NCI-H82 (cell line): ENCODE measurements at places on chromosomes 7 and 10.

GRCh38 chr10:102645388-102645740 is 1.1 kb downstream of the TRIM8 start:
- peak; percentile 63 for DNase-seq

- DNase-seq: no peak
Observed at GRCh38 chr7:44486693-44487092, 3.8 kb downstream of the NUDCD3 start.

- DNase-seq: no peak
Observed at GRCh38 chr7:101924171-101924570, 106.7 kb downstream of the CUX1 start.

DNA sequence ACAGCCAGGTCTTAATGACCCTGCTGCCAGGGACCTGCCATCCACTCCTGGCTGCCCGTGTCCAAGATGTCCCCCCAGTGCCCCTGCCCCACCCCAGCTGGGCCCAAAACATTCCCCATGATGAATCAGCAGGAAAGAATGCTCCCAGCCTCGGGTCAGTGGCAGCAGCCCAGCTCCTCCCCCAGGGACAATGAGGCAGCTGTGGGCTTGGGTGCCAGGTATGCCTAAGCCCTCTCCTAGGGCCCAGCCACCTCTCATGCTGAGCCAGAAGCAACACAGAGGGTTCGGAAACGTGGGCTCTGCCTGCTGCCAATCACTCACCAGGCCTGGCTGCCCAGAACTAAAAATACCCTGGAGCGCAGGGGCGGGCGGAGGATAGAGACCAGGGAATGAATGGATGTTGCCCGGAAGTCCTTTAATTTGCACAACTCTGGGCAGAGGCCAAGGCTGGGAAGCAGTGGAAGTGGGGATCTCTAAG is 1.5 kb upstream of the LOXL4 start:
- peak; percentile 39 for DNase-seq

GRCh38 chr10:11697718-11698527 is 44.3 kb upstream of the ECHDC3 start:
- no peak for DNase-seq

- DNase-seq: no peak
Observed at GRCh38 chr10:108696792-108697477, 1226.4 kb downstream of the XPNPEP1 start.

DNA sequence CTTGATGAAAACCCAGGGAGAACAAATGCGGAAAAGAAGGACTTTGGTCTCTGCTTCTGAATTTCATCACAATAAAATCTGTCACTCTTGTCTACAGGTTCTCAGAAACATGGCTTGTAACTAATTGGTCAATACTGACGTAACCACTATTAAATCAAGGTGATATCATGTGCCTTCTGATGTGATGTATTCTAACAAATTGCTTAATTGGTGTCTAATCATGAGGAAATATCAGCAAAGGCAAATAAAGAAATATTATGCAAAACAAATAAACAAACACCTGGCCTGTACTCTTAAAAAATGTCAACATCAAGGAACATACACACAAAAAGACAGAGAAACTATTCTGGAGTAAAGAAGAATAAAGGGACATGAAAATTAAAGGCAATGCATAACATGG is 1165.0 kb downstream of the NXPH1 start:
- no peak for DNase-seq

DNA sequence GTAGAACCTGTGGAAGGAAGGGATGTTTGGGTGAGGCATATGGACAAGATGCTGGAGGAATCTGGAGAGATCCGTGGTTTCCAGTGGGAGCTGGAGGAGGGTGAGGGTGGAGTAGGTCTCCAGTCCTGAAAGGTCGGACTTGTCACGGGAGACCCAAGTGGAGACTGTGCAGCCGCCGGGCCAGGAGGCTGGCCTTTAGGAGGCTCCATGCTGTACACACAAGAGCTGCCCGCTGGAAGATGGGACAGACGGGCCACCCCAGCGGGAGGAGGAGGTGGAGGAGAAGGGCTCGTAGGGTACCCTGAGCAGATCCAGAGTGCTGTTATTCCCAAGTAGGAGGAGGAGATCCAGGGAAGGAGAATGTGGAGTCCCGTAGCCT is 106.7 kb downstream of the NKX6-2 start:
- DNase-seq: no peak

DNA sequence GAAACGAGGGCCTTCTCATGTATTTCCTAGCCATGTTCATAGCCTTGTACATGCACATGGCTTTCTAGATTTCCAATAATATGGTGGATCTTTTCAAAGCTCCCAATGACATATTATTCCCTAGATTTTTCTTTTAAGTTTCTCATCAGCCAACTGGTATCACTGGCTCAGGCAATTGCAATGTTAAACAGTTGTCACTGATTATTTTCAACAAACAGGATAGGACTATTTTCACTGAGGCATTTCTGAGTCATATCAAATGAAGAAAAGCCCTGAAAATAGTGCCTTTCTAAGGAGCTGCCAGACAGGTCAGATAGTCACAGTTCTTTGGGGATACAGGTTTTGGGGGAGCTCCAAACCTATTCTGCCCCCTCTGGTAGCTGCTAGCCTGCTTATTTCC is 4.5 kb upstream of the LMTK2 start:
- no peak for DNase-seq

- DNase-seq: no peak
Observed at GRCh38 chr7:27967639-27968038, 213.0 kb downstream of the JAZF1 start.

- peak; percentile 74 for DNase-seq
Observed at GRCh38 chr10:14648005-14648765, 126.5 kb downstream of the FAM107B start.

DNA sequence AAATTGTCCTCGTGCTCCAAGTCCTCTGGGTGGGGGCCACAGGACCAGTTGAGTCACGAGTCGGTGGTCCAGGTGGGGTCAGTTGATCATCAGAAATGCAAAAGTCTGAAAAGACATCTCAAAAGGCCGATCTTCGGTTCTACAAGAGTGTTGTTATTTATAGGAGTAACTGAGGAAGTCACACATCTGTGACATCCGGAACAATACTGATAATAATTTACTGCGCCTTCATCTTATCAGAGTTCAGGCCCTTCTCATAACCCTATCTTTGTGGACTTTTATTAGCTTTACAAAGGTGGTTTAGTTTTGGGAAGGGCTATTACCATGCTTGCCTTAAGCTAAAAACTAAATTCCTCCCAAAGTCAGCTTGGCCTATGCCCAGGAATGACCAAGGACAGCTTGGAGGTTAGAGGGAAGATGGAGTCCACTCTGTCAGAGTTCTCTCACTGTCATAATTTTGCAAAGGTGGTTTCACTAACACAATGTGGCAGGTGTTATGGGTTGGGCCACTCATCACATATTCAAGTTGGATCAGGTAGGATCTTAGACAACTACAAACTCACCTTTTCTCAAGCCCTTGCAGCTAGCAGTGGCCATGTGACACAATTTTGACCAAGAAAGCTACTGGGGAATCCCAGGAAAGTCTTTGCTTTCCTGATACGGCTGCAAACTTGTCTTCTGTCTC is 54.7 kb upstream of the CHST3 start:
- no peak for DNase-seq

- DNase-seq: no peak
Observed at GRCh38 chr10:127738512-127739424, 1.8 kb downstream of the FOXI2 start.

DNA sequence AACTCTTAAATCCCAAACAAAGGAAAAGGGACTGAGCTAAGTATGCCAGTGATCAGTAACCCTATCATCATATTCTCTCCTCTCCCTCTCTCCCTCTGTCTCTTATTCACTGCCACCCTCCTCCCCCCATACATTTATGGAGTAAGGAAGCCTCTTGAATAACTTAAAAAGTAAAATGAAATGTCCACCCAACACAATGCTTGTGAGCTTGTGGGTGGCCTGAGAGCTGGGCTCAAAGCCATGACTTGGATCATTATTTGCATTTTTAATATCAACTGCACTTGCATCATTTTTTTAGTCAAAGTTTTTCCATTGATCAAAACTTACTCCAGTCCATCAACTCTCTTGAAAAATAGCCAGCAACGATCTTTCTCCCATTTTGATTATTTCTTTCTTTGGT is 46.8 kb downstream of the FAM107B start:
- no peak for DNase-seq

GRCh38 chr10:79386637-79387465 is 39.6 kb downstream of the PPIF start:
- DNase-seq: no peak

DNA sequence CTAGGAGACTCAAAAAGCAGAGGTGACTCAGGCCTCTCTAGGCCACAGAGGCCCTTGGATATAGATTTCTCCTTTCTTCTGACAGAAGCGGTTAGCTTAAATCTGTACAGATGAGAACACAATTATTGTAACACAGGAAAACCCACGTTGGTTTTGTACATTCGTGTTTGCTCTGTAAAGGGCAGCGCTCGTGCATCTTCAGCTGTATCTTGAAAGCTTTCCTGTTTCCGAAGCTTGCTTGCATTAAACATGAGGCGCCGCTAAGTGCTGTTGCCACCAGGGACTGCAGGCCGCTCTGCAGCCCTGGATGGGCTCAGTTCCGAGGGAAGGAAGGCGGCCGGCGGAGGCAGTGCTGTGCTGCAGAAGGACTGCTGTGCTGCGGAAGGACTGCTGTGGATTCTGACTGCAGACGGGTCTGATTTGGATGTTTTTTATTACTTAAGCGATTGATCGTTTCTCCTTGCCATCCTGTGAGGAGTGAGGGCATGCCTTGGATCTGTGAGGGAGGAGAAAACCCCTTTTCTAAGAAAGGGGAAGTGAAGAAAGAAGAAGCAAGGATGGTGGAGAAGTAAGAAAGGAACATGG is 53.3 kb downstream of the FHIP2A start:
- DNase-seq: peak; percentile 27

- DNase-seq: no peak
Observed at GRCh38 chr7:28815369-28815927, 142.7 kb downstream of the TRIL start.

DNA sequence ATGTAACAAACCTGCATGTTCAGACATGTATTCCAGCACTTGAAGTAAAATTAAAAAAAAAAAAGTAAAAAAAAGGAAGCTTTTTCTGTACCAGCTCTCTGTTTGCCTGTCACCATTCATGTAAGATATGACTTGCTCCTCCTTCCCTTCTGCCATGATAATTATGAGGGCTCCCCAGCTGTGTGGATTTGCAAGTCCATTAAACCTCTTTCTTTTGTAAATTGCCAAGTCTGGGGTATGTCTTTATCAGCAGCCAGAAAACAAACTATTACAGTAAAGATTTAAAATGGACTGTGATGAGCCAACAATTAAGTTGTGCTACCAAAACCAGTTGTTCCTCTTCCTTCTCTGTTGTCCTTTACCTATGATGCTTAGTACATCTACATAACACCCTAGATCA is 619.6 kb downstream of the ARL4A start:
- no peak for DNase-seq

GRCh38 chr10:11869219-11869618 is 46.1 kb downstream of the PROSER2 start:
- DNase-seq: no peak

DNA sequence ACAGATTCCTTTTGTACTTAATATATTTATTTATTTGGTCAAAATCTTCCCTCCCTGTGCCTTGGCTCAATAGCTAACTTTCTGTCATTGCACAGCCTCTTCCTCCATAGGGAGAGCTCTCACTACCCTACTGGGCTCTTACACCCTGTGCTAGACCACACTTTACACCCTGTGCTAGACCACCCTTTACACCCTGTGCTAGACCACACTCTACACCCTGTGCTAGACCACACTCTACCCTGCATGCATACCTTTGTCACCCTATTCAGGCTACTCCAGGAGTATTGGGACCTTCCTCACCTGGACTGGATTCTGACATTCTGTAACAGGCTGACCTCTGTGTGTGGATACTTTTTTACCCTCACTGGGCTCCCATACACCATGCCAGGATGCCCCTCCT is 298.5 kb upstream of the TPK1 start:
- DNase-seq: no peak

GRCh38 chr7:99380823-99381663 is 6.5 kb downstream of the ARPC1B start:
- no peak for DNase-seq

GRCh38 chr10:48700493-48700892 is 15.8 kb downstream of the WDFY4 start:
- no peak for DNase-seq

GRCh38 chr7:39758234-39758970 is 135.0 kb downstream of the RALA start:
- no peak for DNase-seq

- DNase-seq: no peak
Observed at GRCh38 chr10:1153251-1153763, 97.1 kb downstream of the WDR37 start.

DNA sequence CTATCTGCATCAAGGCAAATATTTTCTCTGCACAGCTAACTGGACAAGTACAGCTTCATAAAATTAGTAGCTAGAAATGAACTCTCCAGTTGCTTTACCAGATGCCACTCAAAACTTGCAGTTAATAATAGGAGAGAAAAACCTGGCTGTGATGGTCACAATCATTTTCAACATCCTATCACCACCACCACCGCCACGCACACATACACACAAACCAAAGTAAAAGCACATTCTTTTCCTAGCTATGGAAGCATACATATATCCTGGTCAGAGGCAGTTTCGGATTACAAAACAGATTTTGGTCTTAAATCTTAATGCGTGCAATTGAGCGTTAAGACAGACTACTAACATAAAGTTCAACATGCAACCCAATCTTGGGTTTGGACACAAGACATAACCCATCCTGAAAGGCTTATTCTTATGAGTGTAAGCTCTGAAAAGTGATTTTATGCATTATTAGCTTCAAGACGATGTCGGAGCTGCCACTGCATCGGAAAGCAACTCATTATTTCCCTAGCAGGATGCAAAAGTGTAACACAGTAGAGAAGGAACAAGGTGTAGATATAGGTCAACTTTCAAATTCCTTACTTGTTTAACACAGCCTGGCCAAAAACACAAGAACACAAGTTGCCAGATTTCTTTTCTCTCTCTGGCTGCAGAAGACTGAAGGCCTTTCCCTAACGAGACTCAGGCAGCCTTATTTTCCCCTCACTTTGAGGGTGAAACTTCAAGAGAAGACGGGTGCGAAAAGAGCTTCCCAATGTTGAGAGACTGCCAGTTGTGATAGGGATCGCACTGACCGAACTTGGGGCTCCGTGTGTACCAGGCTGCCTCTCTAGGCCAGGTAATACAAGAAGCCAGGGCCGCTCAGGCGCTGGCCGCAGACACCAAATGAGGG is 1.2 kb downstream of the CACUL1 start:
- DNase-seq: no peak

- no peak for DNase-seq
Observed at GRCh38 chr10:128867210-128867609, 599.8 kb upstream of the MGMT start.

GRCh38 chr10:69480068-69480412 is 28.8 kb downstream of the TSPAN15 start:
- DNase-seq: no peak

GRCh38 chr10:51074238-51075028 is at the start of gene PRKG1:
Gene PRKG1 (plus strand): TSS chr10:51074487.
- DNase-seq: peak; percentile 28

DNA sequence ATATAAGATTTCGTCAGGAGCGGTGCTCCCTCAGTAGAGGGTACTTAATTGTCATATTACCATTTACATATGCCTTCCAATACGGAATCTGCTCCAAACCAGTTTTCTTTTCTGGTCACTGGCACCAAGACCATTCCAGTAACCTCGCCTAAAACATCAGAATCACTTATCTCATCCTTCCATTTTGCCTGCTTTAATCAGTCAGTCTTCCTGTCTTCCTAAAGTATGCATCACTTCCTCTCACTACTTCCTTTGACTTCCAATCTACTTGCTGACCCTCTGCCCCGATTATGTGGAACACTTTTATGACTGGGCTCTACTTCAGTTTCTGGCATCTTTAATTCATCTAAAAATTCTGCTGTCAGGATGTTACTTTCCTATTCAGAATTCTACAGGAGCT is 33.5 kb downstream of the CUL2 start:
- no peak for DNase-seq
